Cardiac fibroblast (primary cell): ENCODE measurements at places on chromosomes 1 and 21.

- DNase-seq = no peak
Measured at GRCh38 chr1:226320930-226321329, 12.0 kb upstream of the LIN9 start.

DNA sequence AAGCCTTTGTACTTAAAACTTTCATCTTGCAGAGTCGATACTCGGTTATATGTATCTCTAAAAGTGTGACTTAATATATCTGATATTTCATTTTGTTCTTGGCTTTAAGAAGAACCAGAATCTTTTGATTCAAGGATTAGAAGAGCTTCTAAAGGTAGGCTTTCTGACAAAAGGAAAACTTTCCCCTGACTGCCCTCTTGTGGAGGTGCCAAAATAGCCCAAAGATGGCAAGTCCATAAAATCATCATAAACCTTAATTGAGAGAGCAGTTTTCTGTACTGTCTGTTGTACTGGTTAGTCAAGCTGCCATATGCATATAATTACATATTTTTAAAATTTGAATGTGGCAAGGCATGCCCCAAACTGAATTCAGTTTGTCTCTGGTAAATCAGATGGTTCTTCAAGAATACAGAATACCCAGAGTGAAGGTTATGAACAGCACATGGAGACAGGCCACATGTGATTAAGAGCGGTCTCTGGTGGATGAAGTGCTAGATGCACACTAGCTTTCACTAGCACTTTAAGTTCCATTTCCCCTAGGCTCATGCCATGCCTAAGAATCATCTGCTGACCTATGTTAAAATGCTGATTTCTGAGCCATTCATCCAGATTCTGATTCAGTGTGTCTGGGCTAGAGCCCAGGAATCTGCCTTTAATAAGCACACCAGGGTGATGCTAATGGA is 27.7 kb upstream of the ELAVL4 start:
- peak; percentile 1 for DNase-seq

- no peak for DNase-seq
Measured at GRCh38 chr1:23837908-23838307, 12.7 kb upstream of the HMGCL start.

GRCh38 chr21:32320726-32321125 is 22.1 kb downstream of the MRAP start:
- DNase-seq = no peak

GRCh38 chr1:21736876-21737275 is 46.1 kb downstream of the USP48 start:
- no peak for DNase-seq

GRCh38 chr1:1407636-1408318 is 684 bp upstream of the MRPL20 start:
- DNase-seq = peak; percentile 53
